ENCODE measurements at places on chromosomes 11 and 22.

DNA sequence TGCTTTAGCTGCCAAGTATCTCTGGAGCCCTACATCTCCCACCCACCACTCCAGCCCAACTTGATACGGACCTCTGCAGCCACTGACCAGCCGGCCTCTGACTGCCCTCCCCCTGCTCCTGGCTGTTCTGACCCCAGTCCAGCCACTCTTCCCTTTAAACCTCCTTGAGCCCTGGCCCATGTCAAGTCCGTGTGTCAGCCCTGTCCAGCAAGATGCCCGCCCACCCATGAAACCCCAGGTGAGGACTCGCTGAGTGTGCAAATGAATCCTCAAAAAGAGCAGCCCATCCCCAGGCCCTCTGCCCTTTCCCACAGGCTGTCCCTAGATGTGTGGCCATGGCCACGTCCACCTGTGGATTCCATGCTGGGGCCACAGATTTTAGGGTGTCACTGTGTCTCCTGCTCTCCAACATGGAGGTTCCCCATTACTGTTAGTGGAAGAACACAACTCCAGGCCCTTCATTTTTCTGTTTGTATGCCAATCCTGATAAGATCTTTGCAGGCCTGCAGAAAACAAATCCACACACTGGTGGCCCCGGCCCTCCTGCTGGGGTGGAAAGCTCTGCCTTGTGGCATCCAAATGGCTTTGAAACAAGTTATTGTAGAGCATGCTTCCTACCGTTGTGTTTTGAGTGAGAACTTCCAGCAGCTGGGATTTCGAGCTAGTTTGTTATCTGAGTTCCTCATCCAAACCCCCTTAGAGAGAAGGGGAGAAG lies 22.7 kb upstream of the ADORA2A start:
- no peak for DNase-seq

- no peak for DNase-seq
These were observed 531.2 kb downstream of the KCNA4 start for GRCh38 chr11:29485641-29486040.

DNA sequence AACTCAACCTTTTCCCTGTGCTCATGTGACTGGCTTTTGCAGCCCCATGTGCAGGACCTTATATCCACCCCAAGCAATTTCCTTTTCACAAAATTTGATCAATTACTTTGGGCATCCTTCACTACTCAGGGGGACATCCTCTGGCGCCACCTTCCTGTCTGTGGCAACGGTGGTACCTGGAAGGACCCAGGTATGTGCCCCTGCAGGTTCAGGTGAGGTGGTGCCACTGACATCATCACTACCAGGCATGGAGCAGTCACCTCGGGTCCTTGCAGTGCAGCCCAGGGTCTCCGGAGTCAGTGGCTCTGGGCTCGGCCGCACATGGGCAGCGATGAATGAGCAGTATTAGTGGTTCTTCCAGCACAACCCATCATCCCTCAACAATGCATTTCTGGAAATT lies 37.7 kb upstream of the B3GAT1 start:
- DNase-seq: no peak

DNA sequence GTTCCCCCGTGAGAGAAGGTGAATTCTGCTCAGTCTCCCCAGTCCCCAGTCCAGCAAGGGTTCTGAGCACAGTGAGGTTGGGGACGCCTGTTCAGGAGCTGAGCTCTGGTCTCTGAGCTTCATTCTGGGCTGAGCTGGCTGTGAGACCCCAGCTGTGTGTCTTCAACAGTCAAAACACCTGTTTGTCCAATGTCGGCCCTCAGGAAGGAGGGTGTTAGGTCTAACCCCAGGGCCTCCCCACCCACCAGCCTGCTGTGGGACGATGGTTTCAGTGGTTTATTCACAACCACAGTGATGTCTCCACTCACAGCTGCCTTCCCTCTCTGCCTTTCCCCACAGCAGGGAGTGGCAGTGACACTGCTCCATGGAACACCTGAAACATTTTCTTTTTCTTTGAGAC lies 1282.9 kb downstream of the TBC1D22A start:
- DNase-seq: no peak

Measured in activated naive CD8-positive, alpha-beta T cell treated with anti-CD3 and anti-CD28 coated beads for 36 hours (primary cell).